Umbilical cord (tissue), 2 donors: ENCODE measurements at places on chromosomes 4 and X.

GRCh38 chrX:66150163-66150562, 13.9 kb upstream of the HEPH start:
- DNase-seq: peak; percentile 68

DNA sequence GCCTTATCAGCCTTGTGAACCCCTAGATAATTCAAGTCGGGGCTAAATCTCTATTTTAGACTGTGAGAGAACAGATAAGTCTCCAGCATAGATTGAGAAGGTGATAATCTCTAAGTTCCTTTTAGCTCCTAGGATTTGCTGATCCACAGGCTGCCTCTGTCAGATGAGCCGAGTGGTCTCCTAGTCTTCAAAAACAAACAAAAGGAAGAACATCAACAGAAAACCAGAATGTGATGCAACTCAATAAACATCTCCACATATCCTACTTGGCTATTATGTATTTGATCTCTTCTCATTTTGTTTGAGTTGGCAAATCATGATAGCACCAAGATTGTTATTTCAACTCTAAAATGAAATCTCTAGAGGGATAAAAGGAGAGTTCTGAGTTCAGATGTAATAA, 88.4 kb upstream of the SLC7A11 start:
- DNase-seq: no peak

DNA sequence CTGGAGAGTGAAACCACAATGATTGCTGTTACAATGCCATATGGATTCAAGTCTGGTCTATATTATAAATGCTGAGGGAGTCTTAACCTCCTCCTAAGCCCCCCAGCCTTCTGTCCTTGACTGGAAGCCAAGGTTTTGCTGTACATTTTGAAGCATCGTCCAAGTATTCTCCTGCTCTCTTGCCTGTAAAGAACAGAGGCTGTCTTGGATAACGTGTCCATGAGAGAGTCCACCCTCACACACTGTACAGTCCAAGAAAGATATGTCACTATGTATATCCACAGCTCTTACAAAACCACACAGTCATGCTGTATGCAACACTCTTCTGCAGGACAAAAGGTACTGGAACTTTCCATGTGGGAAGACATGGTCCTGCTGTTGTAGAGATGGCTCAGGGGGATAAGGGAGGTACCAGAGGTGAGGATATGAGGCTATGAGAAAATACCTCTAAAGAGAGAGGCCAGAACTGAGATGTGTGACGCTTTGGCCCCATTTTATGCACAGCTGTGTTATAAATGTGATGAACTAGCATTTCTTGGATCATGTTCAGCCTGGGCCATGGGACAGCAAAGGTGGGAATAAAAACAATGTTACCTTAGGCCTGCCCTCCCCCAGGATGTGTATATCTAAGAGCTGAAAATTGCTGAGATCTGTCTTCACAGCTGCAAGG, 678.6 kb downstream of the IQCM start:
- peak; percentile 12 for DNase-seq

GRCh38 chr4:10008609-10009005, 12.7 kb downstream of the SLC2A9 start:
- DNase-seq: no peak

DNA sequence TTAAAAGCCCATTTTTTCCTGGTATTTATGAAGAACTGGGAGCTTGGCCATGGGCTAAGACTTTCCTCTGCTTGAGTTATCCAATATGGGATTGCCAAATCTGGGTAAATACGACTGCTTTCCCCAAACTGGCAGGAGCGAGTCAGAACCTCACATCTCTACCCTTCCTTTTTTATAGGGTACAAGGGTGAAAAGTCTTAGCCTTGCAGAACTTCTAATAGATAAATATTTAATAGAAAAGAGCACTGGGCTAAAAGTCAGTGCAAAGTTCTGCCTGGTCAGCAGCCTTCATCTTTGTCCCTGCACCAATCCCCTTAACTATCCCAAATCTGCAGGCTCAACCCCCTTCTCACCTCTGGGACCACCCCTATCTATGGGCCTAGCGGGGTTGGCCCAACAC, 61.6 kb upstream of the ACSL1 start:
- DNase-seq: no peak

DNA sequence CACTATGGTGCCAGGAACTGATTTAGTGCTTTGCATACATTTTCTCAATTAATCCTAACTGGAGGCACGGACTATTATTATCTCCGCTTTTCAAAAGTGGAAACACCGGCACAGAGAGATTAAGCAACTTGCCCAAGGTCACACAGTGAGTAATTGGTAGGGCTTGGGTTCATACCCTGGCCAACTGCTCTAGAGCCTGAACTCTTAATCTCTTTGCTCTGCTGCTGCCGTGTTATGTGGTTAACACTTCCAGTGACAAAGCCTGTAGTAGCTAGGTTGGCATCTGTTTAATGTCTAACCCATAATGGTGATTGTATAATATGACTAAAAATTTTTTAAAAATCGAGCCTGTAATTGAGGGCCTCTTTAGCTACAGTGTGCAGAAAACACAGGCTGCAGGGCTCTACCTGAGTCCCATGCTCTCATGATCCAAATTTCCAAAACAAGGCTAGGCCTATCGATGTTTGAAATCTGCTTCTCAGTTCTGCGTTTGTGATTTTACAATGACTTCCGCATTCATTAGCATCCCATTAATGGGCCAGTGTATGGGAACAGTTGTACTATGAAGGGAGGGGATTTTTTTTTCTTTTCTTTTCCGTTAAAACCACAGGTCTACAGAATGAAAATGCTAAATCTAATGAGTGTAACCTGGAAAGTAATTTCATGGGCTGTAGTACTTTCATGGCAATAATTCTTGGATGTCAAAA, 219.3 kb upstream of the JADE1 start:
- no peak for DNase-seq

DNA sequence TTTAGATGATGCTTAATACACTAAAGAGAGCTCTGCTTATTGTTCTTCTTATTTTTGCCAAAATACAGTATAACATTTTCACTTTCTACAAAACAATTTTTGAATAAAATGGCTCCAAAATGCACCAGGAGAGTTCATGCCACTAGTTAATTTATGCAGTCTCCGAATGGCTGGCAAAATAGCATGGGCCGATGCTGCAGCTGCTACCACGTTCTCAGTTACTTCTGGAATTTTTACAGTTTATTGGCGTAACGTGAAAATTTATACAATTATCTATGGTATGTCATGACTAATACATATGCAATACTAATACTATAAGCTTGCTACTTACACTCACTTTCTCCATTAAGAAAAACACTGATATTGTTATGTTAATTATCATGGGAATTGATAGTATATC, 16.5 kb downstream of the KLHL13 start:
- DNase-seq: no peak

DNA sequence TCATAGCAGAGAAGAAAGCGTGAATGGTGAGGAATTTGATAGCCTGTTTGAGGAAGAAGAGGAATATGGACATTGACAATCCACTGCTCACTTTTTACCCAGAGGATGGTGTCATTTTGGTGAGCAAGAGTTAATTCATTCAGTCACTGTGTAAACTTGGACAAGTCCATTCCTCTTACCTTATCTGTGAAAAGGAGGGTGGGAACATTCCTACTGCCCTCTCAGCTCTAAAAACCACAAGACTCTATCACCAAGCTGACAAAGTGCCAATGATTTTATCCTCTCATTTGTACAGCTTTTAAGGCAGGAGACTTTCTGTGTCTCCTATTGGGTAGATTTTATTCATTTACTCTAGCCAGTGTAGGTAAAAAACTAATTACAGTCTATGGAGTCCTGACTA, 103.8 kb downstream of the LUZP4 start:
- no peak for DNase-seq
